ENCODE measurements at places on chromosomes 4 and X.

- peak; percentile 84 for DNase-seq
These were observed 10.0 kb downstream of the QRFPR start for GRCh38 chr4:121370729-121371325.

DNA sequence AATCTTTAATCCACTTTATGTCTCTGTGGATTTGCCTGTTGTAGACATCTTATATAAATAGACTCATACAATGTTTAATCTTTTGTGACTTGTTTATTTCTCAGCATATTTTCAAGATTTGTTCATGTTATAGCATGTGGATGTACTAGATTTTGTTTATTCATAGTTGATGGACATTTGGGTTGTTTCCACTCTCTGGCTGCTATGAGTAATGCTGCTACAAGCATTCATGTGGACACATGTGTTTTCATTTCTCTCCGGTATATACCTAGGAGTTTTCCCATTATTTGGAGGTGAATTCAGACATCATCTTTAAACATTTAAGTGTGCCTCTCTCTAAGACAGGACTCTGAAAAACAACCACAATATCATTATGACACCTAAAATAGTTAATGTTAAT lies 2.3 kb downstream of the IKBKG start:
- no peak for DNase-seq

- no peak for DNase-seq
These were observed 505.4 kb upstream of the PITX2 start for GRCh38 chr4:111128327-111128726.

- no peak for DNase-seq
These were observed 47.4 kb upstream of the KDR start for GRCh38 chr4:55172694-55173287.

Measured in Karpas-422 (cell line).